ENCODE measurements at places on chromosomes 5 and 9.

GRCh38 chr9:129006328-129007034 is 21.6 kb downstream of the SH3GLB2 start:
- DNase-seq, result no peak

- DNase-seq, result no peak
These were observed 137.7 kb upstream of the SMIM23 start for GRCh38 chr5:171647904-171648260.

- no peak for DNase-seq
These were observed 245.4 kb downstream of the MPDZ start for GRCh38 chr9:13033959-13034693.

DNA sequence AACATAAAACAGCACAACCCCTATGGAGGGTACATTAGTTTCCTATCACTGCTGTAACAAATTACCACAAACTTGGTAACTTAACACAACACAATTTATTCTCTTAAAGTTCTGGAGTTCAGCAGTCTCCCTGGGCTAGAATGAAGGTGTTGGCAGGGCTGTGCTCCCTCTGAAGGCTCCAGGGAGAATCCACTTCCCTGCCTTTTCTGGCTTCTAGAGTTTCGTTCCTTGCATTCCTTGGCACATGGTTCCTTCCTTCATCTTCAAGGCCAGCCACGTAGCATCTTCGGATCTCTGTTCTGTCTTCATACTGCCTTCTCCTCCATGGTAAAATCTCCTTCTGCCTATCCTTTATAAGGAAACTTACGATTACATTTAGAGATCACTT is 25.0 kb upstream of the GSN start:
- no peak for DNase-seq

GRCh38 chr5:21654556-21654955 is 1198.6 kb downstream of the CDH12 start:
- DNase-seq, result no peak

GRCh38 chr9:87640385-87640795 is 85.5 kb upstream of the CTSL start:
- DNase-seq, result no peak

- no peak for DNase-seq
These were observed 192.1 kb upstream of the CLINT1 start for GRCh38 chr5:158051036-158051435.

- DNase-seq, result no peak
These were observed 82.8 kb downstream of the APTX start for GRCh38 chr9:32918628-32919027.

DNA sequence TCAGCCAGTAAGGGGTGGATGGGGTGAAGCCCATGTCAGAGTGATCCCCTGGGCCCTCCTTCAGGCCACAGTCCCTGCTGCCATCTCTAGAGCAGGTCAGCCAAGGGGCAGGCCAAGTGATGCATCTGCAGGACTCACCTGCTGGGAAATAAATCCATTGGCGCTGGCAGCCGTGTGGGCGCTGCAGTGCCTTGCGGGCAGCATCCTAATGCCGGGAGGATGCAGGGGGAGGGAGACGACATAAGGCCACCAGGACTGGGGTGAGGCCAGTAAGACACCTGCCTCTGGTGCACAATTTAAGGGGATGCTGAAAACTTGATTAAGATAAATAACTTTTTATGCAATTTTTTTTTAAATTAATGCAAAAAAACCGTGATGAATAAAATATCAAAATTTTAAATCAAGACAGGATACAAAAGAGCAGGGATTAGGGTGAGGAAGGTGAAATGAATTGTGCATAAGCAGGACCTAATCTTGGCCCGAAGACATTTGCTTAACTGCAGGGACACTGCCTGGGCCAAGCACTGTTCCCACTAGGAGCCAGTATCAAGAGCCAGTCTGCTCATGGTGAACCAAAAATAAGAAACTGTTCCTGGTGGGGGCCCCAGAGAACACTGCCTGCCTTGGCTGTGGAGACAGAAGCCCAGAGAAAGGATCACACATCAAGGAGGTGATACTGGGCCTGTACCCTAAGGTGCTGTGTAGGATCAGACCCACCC is 67.5 kb upstream of the CPLX2 start:
- no peak for DNase-seq

All from activated CD8-positive, alpha-beta memory T cell treated with anti-CD3 and anti-CD28 coated beads for 1 hour (primary cell).